Hematopoietic multipotent progenitor cell treated with erythropoietin and hydrocortisone succinate and interleukin-3 and kit ligand, for 15 days (in vitro differentiated cells): ENCODE measurements at places on chromosomes 6 and 20.
A peak's percentile ranks its signal among the peaks of the same experiment; 100 is the strongest.

DNA sequence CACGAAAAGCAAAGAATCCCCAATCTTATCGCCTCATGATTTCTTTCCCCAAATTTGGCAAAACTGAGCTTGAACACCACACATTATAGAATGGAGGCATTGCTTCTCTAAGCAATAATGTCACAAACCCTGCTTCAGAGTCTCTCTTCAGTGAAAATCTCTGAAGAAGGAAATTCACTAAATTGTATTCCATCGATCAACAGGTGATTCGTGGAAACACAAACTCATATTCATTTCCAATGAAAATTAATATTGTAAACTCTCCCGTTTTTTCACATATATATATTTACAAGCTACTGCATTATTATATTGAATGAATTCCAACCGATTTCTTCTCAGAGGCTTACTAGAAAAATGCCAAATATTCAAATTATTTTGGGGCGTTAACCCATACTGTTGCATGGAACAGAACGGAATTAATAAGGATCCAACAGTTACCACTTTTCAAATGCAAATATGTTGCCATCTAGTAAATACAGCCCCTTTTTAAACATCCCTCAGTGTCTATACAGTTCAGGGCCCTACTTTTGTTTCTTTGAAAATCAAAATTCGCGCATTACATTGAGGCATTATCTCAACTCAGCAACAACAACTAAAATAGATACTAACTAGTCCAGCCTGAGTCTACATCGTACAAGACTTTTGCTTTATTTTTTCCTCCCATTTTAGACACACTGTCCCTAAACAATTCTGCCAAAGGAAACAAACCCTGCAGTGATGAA is 1.3 kb downstream of the KIF13A start:
- DNase-seq: no peak

- peak; percentile 33 for DNase-seq
Observed at GRCh38 chr6:161226009-161226964, 47.6 kb downstream of the AGPAT4 start.

GRCh38 chr20:50655311-50655880 is 35.9 kb downstream of the RIPOR3 start:
- DNase-seq: no peak

- DNase-seq: no peak
Observed at GRCh38 chr6:16757332-16757731, 3.9 kb downstream of the ATXN1 start.

DNA sequence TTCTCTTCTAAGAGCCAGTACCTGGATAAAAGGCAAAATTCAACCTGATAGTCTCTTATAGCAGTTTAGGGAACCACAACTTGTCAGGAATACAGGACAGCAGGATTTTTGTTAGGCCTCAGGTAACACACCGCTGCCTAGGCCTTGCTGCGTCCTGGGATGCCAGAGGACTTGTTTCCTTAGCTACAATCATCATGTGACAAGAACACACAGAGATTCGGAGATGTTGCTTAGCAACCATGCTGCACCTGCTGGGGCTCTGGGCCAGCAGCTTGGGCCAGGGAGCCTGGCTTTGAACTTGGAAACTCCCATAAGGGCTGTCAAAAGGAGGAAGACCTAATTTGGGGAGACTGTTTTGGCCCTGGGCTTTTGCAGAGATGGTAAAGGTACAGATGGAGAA is 36.1 kb upstream of the CHD6 start:
- no peak for DNase-seq

- no peak for DNase-seq
Observed at GRCh38 chr20:46764068-46764467, 54.6 kb downstream of the SLC2A10 start.

GRCh38 chr6:127481628-127482027 is 22.4 kb upstream of the KIAA0408 start:
- DNase-seq: no peak

DNA sequence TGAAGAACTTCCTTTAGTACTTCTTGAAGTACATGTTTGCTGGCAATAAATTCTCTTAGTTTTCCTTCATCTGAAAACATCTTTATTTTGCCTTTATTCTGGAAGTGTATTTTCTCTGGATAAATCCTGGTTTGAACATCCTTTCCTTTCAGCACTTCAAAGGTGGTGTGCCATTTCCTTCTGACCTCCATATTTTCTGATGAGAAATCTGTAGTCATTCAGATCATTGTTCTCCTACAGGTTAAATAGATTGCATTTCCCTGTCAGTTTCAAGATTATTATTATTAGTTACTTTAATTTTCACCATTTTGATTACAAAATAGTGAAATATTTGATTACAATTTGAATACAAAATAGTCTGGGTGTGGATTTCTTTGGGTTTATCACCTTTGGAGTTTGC is 134.5 kb downstream of the CDH26 start:
- no peak for DNase-seq

GRCh38 chr6:169139179-169139971 is 114.3 kb downstream of the THBS2 start:
- DNase-seq: no peak

DNA sequence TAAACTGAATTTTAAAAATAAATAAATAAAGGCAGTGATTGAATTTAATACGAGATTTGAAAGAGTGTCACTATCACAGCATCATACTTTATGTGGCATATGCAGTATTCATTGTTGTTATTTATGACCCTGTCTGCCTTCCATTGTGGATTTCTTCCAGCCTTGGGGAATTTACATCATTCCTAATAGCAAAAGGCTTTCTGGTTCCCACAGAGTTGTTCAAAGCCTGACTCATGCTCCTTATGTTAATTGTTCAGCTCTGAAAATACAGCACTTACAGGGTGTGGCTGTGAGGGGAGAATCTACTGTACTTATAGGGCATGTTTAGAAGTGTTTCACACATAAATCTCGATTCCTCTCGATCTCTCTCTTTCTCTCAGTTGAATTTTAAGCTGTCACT is 54.4 kb downstream of the JAG1 start:
- no peak for DNase-seq
